ENCODE measurements at places on chromosomes 4 and X.

DNA sequence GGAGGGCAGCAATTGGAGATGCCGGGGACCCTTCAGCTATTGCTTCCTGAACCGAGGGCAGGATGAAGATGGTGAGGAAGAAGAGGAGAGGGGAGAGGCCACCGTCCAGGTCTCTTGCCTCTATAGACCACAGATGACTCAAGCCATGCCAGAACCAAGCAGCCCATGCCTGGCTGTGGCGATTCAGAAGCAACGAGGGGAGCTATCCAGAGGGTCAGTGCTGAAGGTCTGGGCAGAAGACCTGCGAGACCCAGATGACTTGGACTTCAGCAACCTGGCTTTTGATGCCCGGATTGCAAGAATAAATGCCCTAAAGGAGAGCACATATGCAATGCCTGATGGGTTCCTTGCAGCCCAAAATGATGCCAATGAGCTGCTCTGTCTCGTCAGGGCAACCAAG is 70.2 kb upstream of the PRPS2 start:
- no peak for DNase-seq

- DNase-seq: no peak
Observed at GRCh38 chr4:38677441-38677840, 13.4 kb downstream of the KLF3 start.

DNA sequence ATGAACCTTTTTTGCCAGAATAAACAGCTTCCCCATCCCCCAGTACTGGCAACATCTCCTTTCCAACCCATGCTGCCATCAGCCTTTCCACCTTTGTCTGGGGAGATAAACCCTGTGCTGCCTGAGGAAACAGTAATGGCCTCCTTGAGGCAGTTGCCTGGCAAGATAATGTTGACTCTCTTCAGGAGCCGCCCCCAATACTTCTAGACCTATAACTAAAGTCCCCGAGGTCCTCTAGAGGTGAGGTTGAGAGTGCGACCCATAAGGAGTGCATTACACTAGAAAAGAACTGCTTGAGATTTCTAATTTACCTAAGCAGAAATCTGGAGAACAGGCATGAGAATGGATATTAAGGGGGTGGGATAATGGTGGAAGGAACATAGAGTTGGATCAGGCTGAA is 963.2 kb upstream of the PCDH7 start:
- no peak for DNase-seq

DNA sequence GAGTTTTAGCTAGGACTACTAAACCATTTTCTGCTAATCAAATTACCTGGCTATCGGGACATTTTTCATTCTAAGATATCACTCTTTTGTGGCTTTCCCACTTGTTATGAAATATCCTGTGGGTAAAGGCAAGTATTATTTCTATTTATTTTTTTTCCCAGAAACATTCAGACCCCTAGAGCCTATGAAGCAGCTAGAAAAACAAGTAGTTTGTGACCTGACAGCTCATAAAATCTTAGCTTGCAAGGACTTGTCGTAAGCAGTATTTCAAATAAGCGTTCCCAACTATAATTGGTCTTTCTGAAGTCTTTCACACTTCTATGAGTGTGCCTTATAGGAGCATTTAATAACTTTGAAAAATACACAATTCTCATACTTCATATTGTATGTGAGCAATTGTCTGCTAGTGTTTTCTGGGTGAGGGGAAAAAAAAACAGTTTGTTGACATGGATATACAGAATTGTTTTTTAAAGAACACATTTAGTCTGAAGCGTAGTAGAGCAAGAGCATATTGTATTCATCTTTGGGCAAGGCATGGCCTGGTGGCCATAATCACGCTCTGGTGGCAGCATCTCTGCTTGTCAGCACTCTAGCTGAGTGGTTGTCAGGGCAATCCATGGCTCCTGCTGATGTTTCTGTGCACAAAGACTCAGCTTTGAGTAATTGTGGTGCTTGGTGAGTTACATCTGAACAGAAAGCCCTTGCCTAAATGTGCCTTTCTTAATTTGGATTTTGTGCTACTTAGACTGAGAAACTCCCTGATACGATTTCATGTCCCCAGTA is 2.6 kb downstream of the MCUB start:
- peak; percentile 10 for DNase-seq

DNA sequence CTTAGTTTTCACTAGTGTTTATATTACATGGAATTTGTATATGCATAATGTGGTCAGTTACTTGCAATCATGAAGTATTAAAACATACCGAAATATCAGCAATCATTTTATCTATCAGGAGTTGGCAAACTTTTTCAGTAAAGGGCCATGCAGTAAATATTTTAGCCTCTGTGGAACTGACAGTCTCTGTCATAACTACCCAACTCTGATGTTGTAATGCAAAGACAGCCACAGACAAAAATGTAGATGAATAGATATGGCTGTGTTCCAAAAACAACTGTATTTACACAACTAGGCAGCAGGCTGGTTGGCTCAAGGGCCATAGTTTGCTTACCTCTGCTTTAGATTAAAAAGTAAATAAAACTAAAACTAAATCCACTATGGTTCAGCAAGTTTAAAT is 200.2 kb downstream of the HS3ST1 start:
- peak; percentile 16 for DNase-seq

GRCh38 chr4:79857811-79858210 is 215.2 kb downstream of the ANTXR2 start:
- no peak for DNase-seq

GRCh38 chrX:128739539-128739938 is 687.3 kb upstream of the ACTRT1 start:
- DNase-seq: peak; percentile 13

DNA sequence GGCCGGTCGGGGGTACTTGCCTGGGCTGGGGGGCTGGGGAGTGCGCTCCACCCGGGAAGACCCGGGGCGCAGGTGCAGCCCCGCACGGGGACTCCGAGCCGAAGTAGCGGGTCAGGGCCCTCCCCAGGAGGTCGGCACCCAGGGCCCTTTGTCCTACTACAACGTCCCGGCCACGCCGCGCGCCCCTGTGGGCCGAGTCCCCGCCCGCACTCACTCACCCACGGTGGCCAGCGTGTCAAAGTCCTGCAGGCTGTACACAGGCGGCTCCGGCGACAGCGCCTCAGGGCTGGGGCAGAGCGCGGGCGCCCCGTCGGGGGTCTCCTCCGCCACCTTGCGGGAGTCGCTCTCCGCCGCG is 602 bp downstream of the PRKX start:
- DNase-seq: no peak

- no peak for DNase-seq
Observed at GRCh38 chrX:95628796-95629195, 1055.8 kb upstream of the DIAPH2 start.

- peak; percentile 15 for DNase-seq
Observed at GRCh38 chr4:136731025-136731424, 801.3 kb downstream of the PCDH18 start.

DNA sequence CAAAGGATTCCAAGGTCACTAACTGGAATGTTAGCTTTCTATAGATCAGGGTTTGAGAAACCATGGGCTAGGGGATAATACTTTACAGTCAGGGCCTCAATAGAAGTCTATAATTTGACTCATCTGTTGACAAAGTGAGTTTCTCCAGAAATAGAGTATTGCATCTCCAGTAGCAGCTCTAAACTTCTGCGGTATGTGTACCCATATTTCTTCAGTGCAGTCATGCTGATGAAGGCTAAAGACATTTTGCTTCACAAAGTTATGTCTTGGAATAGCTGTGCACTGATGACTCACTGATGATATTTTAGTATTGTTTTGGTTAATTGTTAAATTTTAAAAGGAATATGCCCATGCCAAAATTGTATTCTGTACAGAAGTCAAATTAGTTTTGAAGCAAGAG is 464.9 kb upstream of the AMOT start:
- DNase-seq: no peak
